Activated T-helper 2 cell treated with anti-CD3 and anti-CD28 coated beads, Interferon-gamma antibody, Interleukin-2, Interleukin-4, amounts not matched to agents 10 μg/mL and 5 μg/mL and 100 μg/mL, durations not matched to agents 14 hours and 24 hours and 36 hours (primary cell): ENCODE measurements at places on chromosomes 6 and 20.

- H3K4me1 ChIP-seq = no peaks in the 10 kb centered on the region
- no peaks in the 10 kb centered on the region for H3K36me3 ChIP-seq
- no peaks in the 10 kb centered on the region for H3K27me3 ChIP-seq
Measured at GRCh38 chr20:42604998-42605956, 584.4 kb downstream of the PTPRT start.

- no peaks in the 10 kb centered on the region for H3K4me1 ChIP-seq
- DNase-seq = no peak
- H3K36me3 ChIP-seq = no peaks in the 10 kb centered on the region
Measured at GRCh38 chr6:148590883-148591282, 155.9 kb upstream of the UST start.

GRCh38 chr6:157264701-157265100 is 58.6 kb downstream of the TMEM242 start:
- peaks cover 4% of the 10 kb centered on the region for H3K27me3 ChIP-seq
- H3K27ac ChIP-seq = no peak overlapping the region
- no peak overlapping the region for H3K4me3 ChIP-seq
- peaks cover 3% of the 10 kb centered on the region for H3K4me1 ChIP-seq
- no peak for DNase-seq

GRCh38 chr6:37513155-37513554 is 13.5 kb upstream of the CCDC167 start:
- H3K27ac ChIP-seq = no peak overlapping the region
- no peak overlapping the region for H3K4me3 ChIP-seq
- H3K36me3 ChIP-seq = no peaks in the 10 kb centered on the region
- H3K4me1 ChIP-seq = peaks cover 47% of the 10 kb centered on the region
- H3K27me3 ChIP-seq = no peaks in the 10 kb centered on the region

- no peak for DNase-seq
- no peaks in the 10 kb centered on the region for H3K27me3 ChIP-seq
- peak overlapping the region; percentile 49 for H3K27ac ChIP-seq
- peaks cover 86% of the 10 kb centered on the region for H3K36me3 ChIP-seq
- peaks cover 34% of the 10 kb centered on the region for H3K4me1 ChIP-seq
Measured at GRCh38 chr6:25975923-25976560, 13.4 kb downstream of the TRIM38 start.
